Stimulated activated CD4-positive, alpha-beta T cell treated with anti-CD3 and anti-CD28 coated beads, Interleukin-1b, Interleukin-23, amount 100 ng/mL, for 1 hour (primary cell): ENCODE measurements at places on chromosomes 11 and 22.

- no peak for DNase-seq
Measured at GRCh38 chr11:118146554-118146953, 6.1 kb downstream of the SCN4B start.

DNA sequence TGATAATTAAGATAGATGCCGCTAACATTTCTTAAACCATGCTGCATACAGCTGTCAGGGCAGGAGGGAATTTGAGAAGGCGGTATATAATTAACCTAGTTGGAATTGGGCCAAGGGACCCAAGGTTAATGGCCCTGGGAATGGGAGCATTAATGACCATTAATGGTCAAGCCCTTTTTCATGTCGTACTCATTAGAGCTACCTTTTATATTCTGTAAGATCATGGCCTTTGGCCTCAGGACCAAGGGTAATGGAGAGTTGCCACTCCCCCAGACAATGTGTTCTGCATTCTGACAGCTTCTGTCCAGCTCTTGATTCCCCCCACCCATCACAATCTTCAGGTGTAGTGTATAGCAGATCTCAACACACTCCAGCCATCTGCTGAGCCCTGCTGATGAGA lies 111.6 kb downstream of the NTM start:
- DNase-seq, result no peak

DNA sequence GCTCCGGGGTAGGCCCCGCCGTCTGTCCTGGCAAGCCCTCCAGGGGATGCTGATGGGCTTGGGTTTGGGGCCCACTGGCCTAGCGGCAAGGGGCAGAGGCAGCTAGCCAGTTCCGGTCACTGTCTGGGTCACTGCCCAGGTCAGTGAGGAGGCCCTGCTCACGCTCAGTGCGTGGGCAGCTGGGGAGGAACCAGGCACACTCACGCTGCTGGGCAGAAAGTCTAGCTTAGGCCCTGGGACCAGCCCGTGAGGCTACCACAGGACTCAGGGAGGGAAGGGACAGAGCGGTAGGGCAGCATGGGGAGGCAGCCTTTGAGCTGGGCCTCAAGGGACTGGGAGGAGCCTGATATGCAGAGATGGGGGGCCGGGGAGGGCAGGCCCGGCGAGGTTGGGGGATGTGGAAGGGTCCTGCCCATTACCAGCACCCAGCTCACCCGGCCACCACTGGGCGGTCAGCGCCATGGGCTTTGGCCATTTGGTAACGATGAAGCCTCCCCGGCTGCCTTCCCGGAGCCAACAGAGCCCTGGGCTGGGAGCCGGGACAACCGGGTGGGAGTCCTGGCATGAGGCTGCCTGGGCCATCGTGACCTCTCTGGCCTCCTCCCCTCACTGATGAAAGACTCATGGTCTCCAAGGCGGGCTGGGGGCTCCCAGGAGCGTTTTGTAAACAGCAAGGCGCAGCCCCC lies 14.2 kb downstream of the SHISAL1 start:
- DNase-seq, result no peak

DNA sequence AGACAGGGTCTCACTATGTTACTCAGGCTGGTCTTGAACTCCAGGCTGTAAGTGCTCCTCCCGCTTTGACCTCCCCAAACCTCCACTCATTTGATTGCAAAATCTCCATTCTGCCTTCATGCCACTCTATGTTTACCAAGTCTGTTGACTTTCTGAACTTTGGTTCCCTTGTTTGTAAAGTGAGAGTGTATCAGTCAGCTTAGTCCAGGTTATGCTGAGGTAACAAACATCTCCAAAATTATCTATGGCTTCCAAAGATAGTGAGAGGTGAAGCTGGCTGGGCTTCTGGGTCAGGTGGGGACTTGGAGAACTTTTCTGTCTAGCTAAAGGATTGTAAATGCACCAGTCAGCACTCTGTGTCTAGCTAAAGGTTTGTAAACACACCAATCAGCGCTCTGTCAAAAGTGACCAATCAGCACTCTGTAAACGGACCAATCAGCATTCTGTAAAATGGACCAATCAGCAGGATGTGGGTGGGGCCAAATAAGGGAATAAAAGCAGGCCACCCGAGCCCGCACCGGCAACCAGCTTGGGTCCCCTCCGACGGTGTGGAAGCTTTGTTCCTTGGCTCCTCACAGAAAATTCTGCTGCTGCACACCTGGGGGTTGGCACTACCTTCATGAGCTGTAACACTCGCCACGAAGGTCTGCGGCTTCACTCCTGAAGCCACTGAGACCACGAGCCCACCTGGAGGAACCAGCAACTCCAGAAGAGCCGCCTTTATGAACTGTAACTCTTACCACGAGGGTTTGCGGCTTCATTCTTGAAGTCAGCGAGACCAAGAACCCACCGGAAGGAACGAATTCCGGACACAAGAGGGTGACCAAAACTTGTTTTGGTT lies 109.3 kb downstream of the MIAT start:
- no peak for DNase-seq

- DNase-seq, result no peak
Measured at GRCh38 chr11:27754035-27755017, 54.1 kb upstream of the BDNF start.

DNA sequence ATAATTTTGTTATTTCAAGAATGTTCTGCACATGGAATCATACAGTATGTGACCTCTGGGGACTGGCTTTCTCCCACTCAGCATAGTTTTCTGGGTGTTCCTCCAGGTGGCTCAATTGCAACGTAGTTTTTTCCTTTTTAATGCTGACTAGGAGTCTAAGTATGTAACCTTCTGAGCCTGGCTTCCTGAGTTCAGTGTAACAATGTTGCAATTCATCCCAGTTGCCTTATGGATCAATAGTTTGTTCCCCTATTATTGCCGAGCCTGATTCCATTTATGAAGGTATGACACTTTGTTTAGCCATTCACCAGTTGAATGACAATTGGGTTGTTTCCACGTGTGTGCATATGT lies 128.3 kb downstream of the CRYBB2 start:
- no peak for DNase-seq

DNA sequence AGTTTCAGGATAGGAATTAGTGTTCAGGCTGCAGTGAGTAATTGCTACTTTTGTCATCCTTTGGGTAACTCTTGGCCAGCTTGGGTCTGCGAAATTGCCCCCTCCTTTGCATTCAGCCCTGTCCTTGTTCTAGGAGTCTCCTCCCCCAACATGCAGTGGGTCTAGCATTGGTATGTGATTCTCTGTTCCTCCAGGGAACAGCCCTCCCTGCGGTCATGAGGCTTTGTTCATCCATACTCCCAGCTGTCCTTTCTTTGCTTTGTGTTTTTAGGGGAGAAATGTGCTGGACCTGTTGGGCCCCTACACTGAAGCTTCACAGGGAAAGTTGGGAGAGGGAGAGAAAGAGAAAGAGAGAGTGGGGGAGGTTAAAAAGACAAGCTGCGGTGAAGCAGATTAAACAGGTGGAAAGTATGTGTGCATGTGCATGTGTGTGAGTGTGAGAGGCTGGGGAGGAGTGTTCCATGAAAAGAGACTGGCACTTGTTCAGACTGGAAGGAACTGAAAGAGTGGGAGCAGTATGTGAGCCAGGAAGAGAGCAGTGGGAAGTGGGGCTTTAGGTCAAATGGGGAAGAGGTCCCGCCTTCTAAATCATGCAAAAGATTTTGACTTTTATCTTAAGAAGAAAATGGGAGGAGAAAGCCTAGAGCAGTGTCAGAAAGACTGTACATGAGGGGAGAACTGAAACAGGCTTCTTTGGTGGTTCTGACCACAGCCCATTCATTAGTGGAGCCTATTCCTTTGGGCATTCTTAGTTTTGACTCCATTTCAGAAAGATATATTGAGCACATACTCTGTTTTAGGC lies 17.9 kb upstream of the SESN3 start:
- DNase-seq, result no peak

- DNase-seq, result no peak
Measured at GRCh38 chr22:50282361-50283155, 12.4 kb upstream of the MAPK11 start.

DNA sequence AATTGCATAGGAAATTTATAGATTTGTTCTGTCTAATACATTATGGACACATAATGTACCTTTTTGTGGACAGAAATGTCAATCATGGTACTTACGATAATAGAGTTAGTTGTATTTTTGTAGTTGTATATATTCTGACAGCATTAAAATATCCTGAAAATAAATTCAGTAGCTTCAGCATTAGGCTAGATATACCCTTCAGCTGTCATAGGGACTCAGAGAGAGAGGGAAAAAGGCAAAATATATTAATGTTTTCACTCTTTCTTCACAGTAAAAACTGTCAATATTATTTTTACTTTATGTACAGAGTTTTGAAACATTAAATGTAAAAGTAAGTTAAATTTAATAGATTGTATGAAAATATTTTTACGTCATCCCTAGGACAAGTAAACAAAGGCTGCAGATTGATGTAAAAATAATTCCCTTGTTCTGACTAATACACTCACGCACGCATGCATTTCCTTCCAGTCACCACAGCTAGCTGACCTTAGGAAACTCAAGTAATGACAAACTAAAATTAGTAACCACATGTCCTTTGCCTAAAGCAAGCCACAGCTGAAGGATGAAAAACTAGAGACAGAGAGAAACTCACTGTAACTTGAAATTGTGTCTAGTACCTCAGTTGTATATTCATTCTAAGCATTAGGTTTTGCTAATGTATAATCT lies 104.7 kb upstream of the CARD18 start:
- DNase-seq, result no peak

- DNase-seq, result no peak
Measured at GRCh38 chr22:19523240-19524169, 705 bp downstream of the CLDN5 start.

GRCh38 chr11:13289081-13289480 lies 11.5 kb downstream of the BMAL1 start:
- DNase-seq, result no peak

GRCh38 chr11:62242021-62242420 lies at the start of gene SCGB1D2:
TSS of gene SCGB1D2 (plus strand) at chr11:62242239. CDS start at chr11:62242308, 69 bp downstream.
- no peak for DNase-seq

GRCh38 chr22:22219140-22219996 lies 25.2 kb upstream of the VPREB1 start:
- DNase-seq, result no peak

DNA sequence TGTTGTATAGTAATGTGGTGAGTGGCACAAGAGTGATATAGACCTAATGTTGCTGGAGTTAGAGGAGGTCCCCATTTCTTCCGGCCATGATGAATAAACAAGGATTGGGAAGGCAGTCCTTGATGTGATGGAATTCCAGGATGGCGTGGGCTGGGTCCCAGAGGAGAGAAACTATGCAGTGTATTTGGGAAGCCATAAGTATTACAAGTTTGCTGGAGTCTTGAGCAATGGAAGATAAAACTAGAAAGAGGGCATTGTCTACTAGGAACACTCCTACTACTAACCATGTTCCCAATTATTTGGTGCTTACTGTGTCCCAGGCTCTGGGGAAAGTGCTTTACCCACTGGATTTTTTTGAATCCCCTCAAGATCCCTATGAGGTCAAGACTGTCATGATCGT lies 20.0 kb downstream of the LDLRAD3 start:
- DNase-seq, result no peak

- no peak for DNase-seq
Measured at GRCh38 chr11:30990625-30991296, 378.8 kb downstream of the DCDC1 start.

- no peak for DNase-seq
Measured at GRCh38 chr22:19757140-19757984, 3.2 kb upstream of the TBX1 start.

GRCh38 chr11:7548659-7549274 lies 35.0 kb downstream of the PPFIBP2 start:
- DNase-seq, result no peak

DNA sequence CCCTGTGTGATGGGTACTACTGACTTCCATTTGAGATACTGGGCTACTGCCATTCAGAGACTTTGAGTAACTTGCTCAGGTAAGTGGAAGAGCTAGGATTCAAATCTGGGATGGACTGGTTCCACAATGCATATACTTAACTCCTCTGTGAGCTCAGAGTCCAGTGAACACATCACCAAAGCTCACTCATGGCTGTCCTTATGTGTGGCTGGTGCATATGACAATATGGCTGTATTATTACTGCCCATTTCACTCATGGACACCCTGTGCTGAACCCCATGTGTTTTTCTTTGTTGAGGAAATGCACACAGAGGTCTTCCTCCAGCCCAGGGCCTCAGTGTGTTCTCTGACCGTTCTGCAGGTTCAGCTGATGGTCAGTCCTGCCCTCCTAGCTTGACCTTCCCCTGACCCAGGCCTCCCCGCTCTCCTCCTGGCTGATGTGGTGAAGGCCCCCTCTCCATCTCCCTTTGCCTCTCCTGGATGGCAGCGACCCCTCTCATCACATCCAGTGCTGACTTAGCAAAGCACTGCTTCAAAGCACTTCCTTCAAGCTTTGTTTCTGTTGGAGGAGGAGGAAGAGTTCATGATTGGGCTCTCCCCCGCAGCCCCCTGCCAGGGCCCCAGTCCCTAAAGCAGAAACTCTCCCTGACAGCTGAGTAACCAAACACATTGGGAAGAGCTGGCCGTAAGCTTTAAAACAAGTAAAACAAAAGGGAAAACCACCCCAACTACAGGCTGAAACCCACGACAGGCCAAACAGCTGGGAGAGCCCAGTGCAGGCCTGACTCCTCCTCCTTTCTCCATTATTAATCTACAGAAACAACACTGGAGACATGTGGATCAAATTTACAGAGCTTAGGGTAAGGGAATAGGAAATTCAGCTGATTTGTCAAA lies 101.2 kb downstream of the NAT10 start:
- no peak for DNase-seq

DNA sequence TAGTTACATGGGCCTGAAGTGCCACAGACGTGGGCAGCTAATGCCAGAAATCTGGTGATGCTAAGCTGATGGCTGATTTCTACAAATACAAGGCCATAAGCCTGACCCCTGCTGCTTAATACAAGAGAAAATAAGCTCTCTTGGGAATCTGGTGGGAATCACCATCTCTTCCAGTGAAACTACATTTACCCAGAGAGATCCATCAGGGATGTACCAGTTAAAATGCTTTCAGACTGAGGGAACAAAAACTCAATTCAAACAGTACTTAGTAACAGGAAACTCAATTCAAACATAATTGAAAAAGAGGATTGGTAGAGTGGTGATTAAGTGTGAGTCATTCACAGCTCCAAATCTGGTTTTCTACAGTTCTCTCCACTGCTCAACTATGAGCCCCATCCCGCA lies 1.7 kb upstream of the CAVIN3 start:
- DNase-seq, result no peak

DNA sequence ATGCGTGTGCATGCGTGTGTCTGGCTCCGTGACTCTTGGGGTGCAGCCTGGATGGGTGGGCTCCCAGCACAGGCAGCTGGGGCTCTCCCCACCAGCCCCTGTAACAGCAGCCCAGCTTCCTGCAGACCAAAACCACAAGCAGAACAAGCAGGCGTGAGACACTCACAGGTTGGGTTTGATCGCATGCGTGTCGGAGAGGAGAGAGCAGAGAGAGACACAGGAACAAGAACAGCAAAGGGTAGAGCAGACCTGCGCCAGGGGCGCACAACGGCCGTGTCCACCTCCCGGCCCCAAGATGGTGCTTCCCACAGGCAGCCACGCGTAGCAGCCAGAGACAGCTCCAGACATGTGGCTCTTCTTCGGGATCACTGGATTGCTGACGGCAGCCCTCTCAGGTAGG lies at the start of gene CD6:
Gene CD6, plus strand, starts transcription at position 161 of the 400 bp plus-strand sequence. Its CDS starts 186 bp downstream, at position 347.
- no peak for DNase-seq

DNA sequence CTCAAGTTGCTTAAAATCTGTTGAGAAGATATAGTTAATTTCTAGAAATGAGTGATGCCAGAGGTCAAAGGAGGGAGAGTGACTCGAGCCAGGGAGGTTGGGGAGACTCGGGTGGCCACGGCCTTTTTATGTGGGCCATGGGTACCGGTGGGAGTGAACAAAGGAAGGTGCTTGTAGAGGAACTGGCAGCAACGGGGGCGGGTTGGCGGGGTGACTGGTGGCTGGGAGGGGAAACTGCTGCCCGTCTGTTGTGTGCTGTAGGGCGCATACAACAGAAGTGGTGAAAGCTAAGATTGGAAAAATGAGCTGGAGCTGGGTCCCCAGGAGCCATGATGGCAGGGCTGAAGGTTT lies 5.4 kb downstream of the DAGLA start:
- DNase-seq, result no peak

- no peak for DNase-seq
Measured at GRCh38 chr22:31615940-31616314, 46.1 kb downstream of the PISD start.
